ENCODE measurements at places on chromosomes 3 and 15.

DNA sequence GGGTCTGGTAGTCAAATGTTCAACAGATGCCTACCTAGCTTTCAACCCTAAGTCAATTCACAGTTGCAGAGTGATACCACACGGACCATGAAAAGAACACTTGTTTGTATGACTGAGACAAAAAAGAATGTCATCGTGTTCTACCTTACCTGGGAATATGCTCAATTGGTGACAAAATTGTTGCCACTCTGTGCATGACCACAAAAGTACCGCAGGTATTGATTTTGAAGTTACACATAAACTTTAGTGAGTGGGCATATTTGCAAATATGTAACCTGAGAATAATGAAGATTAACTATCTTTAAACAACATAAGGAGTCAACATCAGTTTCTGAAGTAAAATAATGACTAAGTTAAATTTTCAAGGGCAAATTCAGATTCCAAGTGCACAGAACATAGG lies 53.4 kb upstream of the SNRPN start:
- DNase-seq = no peak

DNA sequence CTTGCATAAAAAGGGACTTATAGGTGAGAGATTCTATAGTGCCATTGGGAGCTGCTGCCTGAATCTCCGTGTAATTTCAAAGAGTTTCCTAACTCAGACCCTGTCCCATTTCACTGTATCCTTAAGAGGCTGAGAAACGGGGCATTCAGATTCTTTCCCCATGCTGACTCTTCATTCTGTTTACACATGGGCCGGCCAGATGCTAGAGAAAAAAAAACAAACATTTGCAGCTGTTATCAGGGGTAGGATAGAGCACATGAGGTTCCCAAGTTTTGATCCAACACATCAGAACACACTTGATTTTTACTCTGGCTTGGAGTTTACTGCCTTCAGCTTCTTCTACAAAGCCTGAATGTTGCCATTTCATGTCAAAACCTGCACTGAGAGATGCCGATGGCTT lies 215.9 kb upstream of the TPRG1 start:
- no peak for DNase-seq

- DNase-seq = no peak
Measured at GRCh38 chr15:45795440-45796069, 160.7 kb downstream of the SQOR start.

DNA sequence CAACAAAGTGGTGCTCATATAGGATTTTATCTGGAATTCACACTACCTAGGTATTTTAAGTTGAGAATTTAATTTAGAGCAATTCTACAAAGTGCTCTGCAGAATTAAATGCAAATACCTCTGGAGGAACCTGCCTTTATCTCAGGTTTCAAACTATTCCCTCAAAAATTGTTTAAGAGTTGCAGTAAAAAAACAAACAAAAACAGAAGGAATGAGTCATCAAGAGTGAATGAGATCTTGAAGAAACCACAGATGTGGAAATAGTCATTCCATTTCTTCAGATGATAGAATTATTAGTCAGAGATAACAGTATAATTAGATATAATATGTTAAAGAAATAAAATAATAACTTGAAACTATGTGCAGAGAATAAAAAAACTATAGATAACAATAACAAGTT lies 80.8 kb upstream of the SCN5A start:
- no peak for DNase-seq

DNA sequence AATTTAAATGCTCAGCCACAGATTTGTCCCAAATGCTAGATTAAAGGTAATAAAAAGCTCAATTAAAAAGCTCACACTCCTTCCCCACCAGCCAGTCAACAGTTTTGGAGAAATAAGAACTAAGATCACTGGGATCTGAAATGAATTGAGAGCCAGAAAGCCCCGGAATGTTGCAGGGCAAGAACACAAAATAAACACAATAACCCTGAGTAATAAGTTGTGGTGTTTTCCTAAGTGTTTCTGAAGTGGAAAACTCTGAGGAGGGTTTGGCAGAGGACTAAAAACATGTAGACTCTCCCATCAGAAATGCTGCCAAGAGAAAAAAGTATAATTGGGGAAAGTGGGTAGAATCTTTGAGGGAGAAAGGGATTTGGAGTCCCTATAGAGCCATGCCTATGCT lies 127.8 kb downstream of the ABI3BP start:
- no peak for DNase-seq

- no peak for DNase-seq
Measured at GRCh38 chr3:79672075-79672474, 95.7 kb downstream of the ROBO1 start.

Measured in activated T-helper 1 cell treated with Interleukin-2 at 50 U/mL for 16 hours (primary cell).